NCI-H524 (cell line): ENCODE measurements at places on chromosomes 2 and 18.

- DNase-seq, result peak; percentile 17
Observed at GRCh38 chr18:39806525-39806924, 2148.5 kb upstream of the PIK3C3 start.

GRCh38 chr2:20080839-20081415 lies 29.5 kb upstream of the LAPTM4A start:
- no peak for DNase-seq

DNA sequence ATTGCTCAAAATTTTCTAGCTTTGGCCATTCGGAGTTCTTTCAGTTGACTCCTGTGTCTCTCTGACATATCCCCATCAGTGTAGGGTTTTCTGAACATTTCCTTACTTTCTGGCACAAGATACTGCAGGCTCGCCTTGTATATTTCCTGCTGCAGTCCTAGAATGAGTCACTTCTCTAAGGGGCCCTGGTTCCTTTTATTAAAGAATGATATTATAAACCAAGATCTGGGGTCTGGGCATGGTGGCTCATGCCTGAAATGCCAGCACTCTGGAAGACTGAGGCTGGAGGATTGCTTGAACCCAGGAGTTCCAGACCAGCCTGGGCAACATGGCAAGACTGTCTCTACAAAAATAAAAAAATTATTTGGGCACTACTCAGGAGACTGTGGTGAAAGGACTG lies 3.0 kb upstream of the RPL37A start:
- DNase-seq, result no peak

DNA sequence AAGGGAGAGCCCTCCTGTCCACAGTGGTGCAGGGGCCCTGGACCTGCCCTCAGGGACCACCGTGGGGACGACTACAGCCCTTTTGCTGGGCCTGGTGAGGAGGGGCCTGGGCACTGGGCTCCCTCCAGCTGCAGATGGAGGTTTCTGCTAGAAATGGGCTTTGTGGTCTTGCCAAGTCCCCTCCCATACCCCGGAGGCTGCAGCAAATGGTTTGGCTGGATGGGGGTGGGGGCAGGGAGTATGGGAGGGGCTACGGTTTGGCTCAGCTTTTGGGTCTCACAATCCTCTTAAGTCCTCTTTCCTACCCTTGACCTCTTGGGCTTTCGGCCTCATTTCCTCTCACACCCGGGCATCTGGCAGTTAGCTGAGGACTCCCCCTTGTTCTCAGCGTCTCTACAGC lies 21.7 kb downstream of the TET3 start:
- DNase-seq, result no peak

- no peak for DNase-seq
Observed at GRCh38 chr2:213834331-213834730, 550.1 kb downstream of the SPAG16 start.

DNA sequence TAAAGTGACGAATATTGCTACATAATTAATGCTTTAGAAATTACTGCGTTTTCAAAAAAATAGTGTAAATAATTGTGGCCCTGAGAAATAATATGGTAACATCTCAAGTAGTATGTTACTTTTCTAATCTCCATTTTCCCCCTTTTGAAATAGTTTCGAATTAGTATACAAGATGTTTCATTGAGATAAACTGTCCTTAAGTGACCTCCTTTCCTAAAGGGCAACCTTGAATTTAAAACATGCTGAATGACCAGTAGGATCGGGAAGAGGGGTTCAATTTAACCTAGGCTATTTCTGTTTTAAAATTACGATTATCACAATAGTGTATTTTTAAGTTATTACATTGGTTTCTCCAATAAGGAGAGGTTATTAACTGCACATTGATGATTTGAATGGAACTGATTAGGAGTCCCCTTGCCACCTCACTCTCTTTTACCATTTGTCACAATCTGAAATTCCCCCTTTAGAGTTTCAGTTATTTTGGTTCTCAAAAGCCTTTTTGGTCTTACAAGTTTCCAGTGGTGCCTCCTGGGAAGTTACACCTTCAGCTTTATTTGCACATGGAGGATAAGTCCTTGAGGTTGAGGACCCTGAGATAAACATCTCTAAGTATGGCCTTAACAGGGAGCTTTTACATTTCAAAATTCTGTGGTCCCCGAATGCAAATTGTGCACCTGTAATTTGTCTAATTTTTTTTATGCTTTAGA lies 2.3 kb downstream of the ACTR3 start:
- no peak for DNase-seq

GRCh38 chr2:165889158-165889557 lies 64.4 kb downstream of the TTC21B start:
- no peak for DNase-seq

DNA sequence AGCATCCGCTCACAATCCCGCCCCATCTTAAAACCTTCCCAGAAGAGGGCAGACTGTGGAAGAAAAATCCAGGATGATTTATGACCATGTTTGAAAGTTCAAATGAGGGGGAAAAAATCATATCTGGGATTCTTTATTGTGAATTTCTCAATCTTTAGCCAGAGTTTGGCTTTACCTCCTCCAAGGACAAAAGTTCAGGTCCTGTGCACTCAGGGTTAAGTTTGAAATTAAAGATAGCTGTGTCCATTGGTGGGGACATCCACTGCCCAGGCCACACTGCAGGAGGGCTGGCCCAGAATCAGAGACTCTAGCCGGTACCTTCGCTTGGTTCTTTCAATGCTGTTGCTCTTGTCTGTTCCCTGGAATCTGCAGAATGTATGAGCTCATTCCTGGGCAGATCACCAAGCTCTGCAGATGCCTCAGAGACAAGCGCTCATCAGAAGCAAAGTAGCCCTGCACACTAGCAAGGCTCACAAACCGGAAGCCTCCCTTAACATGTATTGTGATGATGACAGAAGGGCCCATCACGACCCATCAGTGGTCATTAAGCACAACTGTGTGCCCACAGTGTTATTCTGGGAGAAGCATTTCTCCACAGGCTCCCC lies 375.3 kb upstream of the KLHL29 start:
- DNase-seq, result no peak

GRCh38 chr2:173210270-173211196 lies 134.9 kb downstream of the MAP3K20 start:
- DNase-seq, result peak; percentile 61

GRCh38 chr2:31140151-31140550 lies 1.9 kb upstream of the GALNT14 start:
- peak; percentile 51 for DNase-seq

GRCh38 chr2:152497481-152498052 lies 162.6 kb downstream of the FMNL2 start:
- no peak for DNase-seq

- no peak for DNase-seq
Observed at GRCh38 chr18:74503137-74503536, 7.0 kb downstream of the CNDP2 start.

GRCh38 chr2:64401529-64401880 lies 52.5 kb upstream of the LGALSL start:
- peak; percentile 41 for DNase-seq

GRCh38 chr2:45816272-45816671 lies 164.8 kb downstream of the PRKCE start:
- DNase-seq, result no peak

DNA sequence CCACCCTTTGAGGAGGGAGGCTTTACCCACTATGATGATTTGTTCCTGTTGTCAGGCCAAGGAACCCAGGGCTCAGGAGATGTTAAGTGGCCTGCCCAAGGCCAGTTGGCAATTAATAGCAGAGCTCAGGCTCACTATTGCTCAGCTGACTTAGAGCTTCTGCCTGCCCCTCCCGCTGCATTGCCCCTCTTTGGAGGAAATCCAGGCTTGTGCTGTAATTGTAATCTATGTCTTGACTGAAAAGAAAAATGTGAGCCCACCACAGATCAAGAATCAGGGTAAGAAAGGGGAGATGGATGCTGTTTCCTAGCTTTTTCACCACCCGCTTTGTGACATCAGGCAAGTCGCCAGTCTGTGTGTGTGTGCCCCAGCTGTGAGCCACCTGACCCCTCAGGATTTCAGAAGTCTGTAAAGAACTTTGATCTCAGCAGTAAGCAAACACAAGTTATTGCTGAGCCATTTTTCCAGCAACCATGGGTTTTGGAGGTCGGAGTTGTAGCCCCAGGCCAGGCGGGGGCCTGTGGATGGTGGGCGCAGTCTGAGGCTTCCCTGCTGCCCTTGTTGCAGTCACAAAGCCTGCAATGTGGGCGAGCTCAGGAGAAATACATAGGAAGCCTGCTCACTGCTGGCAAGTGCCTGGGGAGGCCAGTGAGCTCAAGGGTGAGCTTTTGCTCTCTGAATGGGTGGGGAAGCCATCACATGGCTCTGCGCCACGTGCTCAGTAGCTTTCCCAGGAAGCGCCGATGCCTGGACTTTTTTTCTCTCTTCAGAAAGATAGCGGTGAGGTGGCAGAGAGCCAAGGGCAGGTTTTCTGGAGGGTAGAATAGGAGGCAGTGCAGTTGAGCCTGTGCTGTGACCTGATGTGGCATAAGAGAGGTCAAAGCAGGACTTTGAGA lies 6.1 kb downstream of the CABLES1 start:
- DNase-seq, result no peak

- DNase-seq, result no peak
Observed at GRCh38 chr2:189683348-189683747, 8.9 kb downstream of the ANKAR start.

GRCh38 chr2:215141706-215142105 lies 3.3 kb upstream of the ABCA12 start:
- no peak for DNase-seq

- peak; percentile 10 for DNase-seq
Observed at GRCh38 chr2:175676813-175677212, 325.3 kb downstream of the LNPK start.

DNA sequence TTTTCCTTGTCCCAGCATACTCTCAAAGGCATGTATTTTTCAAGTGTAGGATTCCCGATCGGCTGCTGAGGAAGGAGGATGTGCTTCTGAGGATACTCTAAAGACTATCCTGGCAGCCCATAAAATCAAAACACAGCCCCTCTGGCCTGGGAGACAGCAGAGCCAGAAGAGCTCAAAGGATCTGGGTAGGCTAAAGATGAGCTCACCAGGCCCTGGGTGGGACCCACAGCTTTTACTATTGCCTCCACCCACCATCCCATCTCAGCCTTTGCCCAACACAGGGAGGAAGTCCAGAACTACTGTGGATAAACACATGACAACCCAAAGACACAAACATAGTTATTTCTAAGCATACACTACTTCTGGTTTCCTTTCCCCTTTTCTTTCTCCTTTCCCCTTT lies 79.1 kb upstream of the ZFP36L2 start:
- DNase-seq, result no peak

DNA sequence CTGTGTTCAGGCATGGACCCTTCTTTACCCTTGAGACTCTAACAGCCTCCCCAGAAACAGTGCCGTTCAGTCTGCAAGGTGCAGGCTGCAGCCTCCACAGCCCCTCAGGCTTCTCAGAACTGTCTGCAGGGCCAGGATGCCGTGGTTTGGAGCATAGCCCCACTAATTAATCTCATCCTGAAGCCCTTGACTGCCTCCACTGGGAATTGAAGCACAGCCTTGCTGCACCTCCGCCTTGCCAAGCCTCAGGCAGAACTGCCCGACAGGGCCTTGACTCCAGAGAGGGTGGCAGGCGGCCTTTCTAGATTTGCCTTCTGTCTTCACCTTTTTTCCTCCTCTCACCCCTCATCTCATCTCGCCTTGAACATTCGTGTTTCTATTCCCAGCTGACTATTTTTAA lies 119.8 kb downstream of the NRP2 start:
- peak; percentile 90 for DNase-seq

GRCh38 chr18:13289481-13290205 lies 71.1 kb downstream of the LDLRAD4 start:
- no peak for DNase-seq

DNA sequence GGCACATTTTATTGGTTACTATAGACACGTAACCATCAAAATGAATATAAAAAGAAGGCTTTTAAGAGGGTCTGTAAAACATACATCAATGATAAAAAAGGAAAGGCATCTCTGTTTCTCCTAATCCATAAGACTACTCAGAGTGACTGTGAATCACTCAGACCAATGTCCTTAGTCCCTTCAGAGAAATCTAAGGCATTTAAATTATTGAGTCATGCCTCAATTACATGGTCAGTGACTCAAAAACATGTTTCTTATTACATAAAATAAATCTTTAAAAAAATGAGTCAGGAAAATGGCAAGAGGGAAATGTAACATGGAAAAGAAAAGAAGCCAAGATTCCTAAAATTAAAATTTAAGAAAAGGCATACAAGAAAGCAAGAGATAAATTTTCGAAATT lies 146.6 kb downstream of the ERBB4 start:
- no peak for DNase-seq

- no peak for DNase-seq
Observed at GRCh38 chr2:235954281-235954680, 213.9 kb downstream of the GBX2 start.

- no peak for DNase-seq
Observed at GRCh38 chr2:191230174-191230573, 15.0 kb upstream of the MYO1B start.

DNA sequence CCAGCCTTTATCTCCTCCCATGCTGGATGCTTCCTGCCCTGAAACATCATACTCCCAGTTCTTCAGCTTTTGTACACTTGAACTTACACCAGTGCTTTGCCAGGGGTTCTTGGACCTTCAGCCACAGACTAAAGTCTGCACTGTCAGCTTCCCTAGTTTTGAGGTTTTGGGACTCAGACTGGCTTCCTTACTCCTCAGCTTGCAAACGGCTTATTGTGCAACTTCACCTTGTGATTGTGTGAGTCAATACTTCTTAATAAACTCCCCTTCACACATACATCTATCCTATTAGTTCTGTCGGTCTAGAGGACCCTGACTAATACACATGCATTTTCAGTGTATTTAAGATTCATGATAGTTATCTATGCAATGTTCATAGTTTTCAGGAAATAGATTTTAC lies 35.8 kb upstream of the ZNF804A start:
- no peak for DNase-seq

DNA sequence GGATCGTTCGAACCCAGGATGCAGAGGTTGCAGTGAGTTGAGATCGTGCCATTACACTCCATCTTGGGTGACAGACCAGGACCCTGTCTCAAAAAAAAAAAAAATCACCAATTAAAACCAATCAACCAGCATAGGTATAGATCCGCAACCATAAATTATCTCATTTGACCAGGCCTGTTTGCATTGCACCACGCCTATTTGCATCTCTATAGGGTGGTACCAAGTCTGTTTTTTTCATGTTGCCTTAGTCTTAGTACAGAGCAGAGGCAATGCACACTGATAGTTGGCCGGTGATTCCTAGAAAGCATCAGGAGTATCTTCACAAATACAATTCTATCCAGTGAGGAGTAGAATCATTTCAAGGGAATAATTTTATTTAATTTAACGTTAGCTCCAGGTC lies 9.3 kb upstream of the NPC1 start:
- DNase-seq, result no peak

DNA sequence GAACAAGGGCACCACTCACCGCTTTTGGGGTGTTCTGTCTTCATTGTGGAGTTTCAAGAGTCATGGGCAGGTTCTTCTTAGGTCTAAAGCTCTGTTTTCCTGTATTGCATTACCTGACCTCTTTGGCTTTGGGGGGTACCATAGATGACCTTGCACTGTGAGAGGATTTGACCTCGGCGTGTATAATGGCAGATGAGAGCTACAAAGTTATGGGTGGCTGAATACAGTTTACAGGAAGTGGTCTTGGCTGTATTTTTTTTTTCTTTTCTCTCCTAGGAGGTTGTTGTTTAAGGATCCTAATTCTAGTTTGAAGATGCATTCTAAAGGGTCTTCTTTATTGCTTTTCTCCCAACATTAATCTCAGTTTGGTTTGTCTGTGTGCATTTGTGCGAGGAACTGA lies 11.5 kb downstream of the GAL3ST2 start:
- DNase-seq, result no peak
